Left colon (tissue), 2 donors: ENCODE measurements at places on chromosomes 11 and 22. TPM values are rescaled to one million over a fixed set of nuclear protein-coding genes. Genes with fewer than 3 reads are reported as not detected.

DNA sequence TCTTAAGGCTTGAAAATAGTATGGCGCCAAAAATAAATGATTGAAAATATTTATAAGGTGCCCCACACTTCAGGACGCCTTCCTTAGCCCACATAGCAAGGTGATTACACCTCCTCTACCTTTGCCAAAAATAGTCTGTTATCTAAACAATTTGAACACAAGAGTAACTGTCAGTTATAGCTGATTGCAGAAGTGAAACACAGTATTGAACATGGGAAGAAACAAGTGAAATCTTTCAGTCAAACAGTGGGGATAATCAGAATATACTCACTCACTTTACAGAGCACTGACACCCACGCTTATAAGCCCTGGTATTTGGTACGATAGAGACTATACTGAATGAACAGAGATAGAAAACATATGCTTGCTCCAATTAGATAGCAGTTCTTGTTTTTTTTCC, 203.1 kb downstream of the RAB38 start:
- no peak for DNase-seq

- DNase-seq: peak; percentile 97
Observed at GRCh38 chr11:111926505-111927391, 8.0 kb downstream of the C11orf52 start.

DNA sequence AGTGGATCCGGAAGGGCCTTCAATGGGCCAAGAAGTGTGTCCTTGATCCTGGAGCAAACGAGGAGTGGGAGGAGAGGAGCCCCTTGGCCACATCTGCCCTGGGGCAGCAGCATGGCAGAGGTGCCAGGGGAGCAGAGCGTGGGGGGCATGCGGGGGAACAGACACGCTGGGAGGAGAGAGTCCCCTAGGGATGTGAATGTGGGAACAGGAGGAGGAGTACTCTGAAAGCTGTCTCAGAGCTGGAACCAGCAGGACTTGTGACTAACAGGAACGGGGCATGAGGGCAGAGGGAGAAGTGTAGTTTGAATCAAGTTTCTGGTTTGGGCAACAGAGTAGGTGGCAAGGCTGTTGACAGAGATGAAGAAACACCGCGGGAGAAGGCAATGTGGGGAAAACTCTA, 54.5 kb upstream of the SLC35C1 start:
- DNase-seq: no peak

DNA sequence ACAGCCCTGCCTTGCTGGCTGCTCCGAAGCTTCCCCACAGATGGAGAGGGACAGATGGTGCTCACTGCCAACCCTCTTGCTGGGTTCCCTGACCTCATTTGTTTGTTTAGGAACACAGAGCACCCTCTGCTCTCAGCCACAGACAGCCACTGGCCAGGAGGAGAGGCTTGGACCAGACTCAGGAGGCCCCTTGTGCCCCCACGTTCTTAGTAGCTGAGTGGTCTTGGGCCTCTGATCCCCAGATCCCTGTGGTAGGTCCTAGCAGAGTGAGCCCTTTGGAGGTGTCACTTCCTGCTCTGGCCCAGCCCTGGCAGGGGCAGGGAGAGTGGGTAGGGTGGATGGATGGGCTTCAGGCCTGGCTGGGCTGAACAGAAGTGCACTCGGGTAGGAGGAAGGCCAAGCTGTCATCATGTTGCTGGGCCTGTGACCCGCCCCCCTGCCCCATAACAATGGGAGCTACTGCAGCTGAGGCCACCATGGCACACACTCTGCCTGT, 84.0 kb downstream of the DHCR7 start:
- no peak for DNase-seq

DNA sequence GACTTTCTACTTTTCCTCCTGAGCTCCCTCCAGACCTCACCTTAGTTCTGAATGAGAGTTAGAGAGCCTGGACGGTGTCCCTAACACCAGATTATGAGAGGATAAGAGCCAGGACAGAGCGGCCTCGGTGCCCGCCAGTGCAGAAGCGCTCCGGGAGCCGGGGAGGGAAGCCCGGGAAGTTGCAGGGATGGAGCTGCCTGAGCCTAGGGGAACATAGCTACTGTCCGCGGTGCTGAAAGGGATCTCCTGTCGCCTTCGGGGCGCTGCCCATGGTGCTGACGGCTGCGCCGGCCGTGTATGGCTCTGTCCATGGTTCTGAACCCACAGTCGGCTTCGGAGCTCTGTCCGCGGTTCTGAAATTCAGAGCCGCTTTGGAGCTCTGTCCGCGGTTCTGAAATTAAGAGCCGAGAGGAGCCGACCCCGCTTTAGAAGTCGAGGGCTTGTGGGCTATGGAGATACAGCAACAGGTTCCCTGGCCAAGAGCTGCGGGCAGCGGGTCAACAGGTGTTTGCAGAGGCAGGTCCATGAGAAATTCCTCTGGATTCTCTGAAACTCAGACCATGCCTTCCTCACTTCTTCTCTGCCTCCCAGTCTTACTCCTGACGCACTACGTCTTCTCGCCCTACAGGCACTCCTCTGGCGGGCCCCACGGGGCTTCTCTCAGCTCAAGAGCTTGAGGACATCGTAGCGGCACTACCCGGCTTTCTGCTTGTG, 814 bp downstream of the NPAS4 start:
- peak; percentile 85 for DNase-seq

DNA sequence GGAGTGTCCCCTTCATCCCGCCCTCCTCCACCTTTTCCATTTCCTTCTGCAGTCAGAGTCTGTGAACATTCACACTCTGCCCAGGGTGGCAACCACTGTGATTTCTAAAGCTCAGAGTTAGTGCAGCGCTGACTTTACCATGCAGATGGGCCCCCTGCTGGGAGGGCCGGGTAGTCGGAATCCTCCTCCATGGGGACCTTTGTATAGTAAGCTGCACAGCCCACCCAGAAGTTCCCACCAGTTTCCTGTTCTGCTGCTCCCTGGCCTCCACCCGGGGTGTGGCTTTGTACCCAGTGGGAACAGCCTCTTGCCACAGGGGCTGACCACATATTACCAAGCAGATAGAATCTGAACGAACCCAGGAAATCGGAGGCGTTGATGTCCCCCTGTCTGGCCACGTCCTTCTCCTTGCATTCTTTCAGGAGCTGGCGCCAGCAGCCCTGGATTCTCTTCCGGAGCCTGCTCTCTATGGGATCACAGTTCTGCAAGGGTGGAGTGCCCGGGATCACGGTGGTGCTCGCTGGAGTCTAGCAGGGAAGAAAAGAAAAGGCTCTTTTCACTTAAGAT, 125.3 kb downstream of the MPPED1 start:
- no peak for DNase-seq

DNA sequence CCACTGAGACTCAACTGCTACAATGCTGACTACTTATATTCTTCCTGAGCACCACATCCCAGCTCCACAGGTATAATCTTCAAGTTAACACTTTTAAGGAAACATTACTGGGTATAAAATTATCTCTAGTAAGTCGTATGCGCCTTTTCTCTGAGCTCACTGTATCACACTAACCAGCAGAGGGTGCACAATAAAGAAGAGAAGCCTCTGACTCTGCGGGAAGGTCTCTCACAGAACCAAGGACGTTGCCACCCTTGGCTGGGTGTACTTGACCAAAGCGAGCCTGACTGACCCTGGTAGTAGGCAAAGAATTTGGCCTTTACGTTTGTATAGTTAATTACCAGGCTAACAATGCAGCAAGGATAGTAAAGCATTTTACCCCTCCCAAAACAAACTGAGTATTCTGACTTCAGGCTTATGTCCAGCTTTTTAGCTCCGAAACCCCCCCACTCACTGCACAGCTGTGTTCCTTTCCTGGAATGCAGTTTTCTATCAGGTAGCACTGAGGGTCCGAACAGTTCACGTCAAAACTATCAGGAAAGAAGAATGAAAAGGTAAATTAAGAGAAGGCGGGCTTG, at the start of gene BTBD18:
BTBD18 (minus strand) TSS at position 144 of the 578 bp plus-strand sequence. CDS start 631 bp downstream, outside the sequence.
- peak; percentile 30 for DNase-seq

DNA sequence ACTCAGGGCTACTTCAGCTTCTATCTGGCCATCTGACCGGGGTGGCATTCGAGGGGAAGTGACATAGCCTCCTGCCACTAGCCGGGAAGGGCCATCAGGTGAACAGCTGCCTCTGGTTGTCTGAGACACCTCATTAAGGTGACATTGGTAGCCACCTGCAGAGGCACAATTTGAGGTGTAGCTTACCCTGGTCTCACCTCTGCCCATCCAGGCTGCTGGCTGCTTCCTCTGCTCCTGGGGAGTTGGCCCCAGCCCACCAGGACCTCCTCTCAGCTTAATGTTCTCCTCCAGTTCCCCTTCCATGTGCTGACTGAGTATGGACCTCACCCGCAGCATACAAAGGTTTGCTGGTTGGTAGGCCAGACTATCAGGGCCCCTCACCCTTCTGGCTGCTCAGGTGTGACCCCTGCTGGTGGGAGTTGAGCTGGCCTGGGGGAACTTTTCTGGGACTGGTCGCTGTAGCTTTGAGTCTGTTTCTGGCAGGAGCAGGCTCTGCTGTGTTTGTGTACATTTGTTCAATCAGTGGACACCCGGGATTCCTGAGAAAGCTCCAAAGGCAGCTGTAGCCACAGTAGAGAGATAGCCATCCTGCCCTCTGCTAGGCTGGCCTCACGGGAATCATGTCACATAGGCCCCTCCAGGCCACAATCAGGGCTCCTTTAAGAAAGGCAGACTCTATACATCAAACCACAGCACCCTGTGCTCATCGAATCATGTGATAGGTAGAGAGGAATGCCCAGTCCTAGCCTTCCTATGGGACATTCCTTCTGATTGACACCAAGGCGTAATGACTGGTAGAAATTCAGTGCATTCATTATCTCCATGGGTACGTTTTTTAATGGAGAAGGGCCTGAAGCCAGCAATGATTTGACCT, 295.1 kb upstream of the PLET1 start:
- DNase-seq: no peak

- DNase-seq: no peak
Observed at GRCh38 chr22:35560824-35561223, 20.2 kb downstream of the RASD2 start.

- DNase-seq: peak; percentile 82
Observed at GRCh38 chr11:35235936-35236666, 97.1 kb downstream of the CD44 start.

DNA sequence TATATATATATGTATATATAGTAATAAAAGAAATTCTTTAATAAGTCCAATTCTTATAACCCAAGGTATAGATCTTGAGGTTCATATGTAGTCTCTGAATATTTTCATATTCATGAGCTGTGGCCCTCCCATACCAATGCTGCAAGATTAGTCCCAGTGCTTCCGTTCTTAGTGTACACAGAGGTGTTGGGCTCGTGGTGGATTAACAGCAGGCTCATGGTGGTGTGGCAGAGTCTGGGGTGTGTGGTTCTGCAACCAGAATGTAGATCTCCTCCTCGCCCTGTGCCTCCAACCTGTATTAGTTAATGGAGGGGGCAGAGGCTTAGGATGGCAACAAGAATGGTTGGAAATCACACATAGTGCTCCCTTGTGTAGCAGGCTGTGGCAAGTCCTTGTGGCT, 16.8 kb downstream of the PRDM10 start:
- no peak for DNase-seq

- no peak for DNase-seq
Observed at GRCh38 chr11:30902929-30903328, 316.8 kb upstream of the MPPED2 start.

DNA sequence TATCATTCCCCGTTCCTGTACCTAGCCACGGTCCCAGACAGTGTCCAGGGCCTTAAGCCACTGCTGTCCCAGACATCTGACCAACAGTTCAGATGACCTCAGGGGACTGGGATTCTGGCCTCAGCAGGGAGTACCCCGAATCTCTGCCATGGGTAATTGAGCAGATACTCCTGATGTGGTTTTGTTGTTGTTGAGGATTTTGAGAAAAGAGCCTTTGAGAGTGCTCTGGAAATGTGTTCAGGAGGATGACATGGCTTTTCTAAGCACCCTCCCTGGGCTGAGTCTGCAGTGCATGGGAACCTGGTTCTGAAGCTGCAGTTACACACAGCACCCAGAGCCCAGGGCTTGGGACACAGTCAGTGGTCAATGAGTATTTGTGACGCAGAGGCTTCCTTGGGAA, 30.4 kb downstream of the ADAMTS15 start:
- no peak for DNase-seq

DNA sequence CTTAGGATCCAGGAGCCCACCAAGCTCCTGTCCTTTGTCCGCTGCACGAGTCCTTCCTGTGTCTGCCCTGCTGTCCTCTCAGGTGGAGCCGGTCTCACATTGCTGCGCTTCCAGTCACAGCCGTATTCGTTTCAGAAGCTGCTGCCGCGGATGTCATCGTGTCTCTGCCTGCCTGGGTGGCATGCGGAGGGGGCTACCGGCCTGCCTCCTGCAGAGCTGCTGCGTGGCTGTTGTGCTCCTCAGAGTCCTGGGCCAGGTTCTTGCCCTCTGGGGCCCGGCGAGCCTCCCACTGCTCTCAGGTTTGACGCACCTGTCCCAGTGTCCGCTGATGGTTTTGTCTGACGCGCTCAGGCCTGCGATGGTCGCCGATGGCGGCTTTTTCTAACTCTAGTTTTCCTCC, 254.2 kb downstream of the TBC1D22A start:
- DNase-seq: no peak

- DNase-seq: no peak
Observed at GRCh38 chr11:72004515-72005346, 6.0 kb downstream of the IL18BP start.

GRCh38 chr22:42648368-42649245, 585 bp downstream of the CYB5R3 start:
- DNase-seq: peak; percentile 91

- no peak for DNase-seq
Observed at GRCh38 chr11:134730561-134731212, 318.6 kb upstream of the B3GAT1 start.

- DNase-seq: no peak
Observed at GRCh38 chr11:7449841-7450214, 35.5 kb upstream of the OLFML1 start.

DNA sequence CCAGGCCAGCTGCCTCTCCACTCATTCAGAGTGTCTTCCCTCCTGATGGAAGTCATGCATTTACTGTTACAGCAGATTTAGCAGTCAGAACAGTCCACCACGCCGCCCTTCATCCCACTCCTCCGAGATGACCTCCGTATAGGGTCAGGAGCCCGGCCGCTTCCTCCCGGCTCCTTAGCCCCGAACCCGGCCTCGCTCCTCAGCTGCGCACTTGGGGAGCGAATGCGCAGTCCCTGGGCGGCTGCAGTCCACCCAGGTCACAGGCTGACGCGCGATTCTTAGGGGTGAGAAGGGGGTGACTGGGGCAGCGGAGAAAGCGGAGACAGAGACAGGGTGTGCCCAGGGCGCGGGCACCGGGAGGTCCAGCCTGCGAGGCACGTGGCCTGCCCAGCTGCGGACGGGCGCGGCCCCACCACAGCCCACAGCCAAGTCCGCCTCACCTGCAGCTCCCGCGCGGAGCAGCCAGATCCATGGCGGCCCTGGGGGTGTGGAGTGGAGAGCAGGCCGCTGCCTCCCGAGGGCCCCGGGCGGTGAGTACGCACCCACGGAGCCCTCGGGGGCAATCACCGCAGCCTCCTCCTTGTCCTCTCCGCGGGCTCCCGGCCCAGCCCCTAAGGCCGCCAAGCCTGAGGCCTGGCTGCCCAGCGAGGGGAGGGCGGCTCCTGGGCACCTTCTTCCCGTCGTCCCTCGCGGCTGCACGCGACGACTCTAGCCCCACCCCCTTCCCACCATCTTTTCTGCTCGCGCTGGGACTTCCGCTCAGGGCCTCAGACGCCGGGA, 286.6 kb downstream of the BRD1 start:
- no peak for DNase-seq

Gene ACCS
- 28.6 TPM for total RNA-seq

Gene LDLRAD3
- 2.3 TPM for total RNA-seq

Gene SYT9
- total RNA-seq: not detected

Gene OR9G1
- total RNA-seq: not detected

Gene PRR33
- not detected for total RNA-seq

Gene HEPN1
- total RNA-seq: not detected

Gene EI24
- total RNA-seq: 85.1 TPM

Gene RAB36
- 1.2 TPM for total RNA-seq

Gene PRR5
- total RNA-seq: 27.8 TPM

Gene UPK3A
- total RNA-seq: 0.34 TPM

Gene ESAM
- 9.6 TPM for total RNA-seq

Gene SLC22A8
- total RNA-seq: not detected

Gene DTX4
- total RNA-seq: 58.4 TPM
